ENCODE measurements at places on chromosomes 13 and 19.

DNA sequence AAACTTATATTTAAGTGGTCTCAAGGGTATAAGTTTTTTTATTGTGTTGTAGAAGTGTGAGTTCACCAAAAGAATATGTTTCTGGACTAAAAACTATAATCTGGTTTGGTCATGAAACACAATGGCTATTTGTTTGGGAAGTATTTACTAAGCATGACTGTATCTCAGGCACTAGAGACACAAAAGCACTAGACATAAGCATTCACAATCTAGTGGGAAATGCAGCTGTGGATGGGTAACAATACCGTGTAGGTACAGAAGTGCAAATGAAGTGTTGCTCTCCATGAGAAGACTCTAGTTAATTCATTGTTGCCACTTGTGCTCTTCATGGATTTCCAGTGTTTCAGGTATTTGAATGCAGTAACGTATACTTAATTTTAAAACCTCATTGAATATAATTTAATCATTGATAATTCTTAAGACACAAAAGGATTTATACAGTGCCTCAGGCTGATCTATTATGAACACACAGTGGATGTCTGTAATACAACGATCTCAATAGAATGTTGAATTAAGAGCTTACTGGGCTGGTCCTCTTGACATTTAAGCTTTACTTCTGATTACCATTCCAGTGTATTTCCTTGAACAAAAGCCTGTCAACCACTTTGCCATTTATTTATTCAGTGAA lies 50.9 kb downstream of the TPT1 start:
- no peaks in the 10 kb centered on the region for H3K27me3 ChIP-seq
- peaks cover 6% of the 10 kb centered on the region for H3K4me1 ChIP-seq
- H3K27ac ChIP-seq = no peak overlapping the region
- peaks cover 6% of the 10 kb centered on the region for H3K36me3 ChIP-seq
- no peak for DNase-seq

GRCh38 chr13:100859861-100860260 lies 185.3 kb upstream of the TMTC4 start:
- H3K27me3 ChIP-seq = peaks cover 2% of the 10 kb centered on the region
- DNase-seq = no peak
- no peaks in the 10 kb centered on the region for H3K36me3 ChIP-seq
- H3K4me1 ChIP-seq = no peaks in the 10 kb centered on the region

GRCh38 chr13:52165411-52165810 lies 6.0 kb upstream of the NEK3 start:
- no peak for DNase-seq
- H3K27me3 ChIP-seq = no peaks in the 10 kb centered on the region
- H3K4me3 ChIP-seq = no peak overlapping the region
- H3K36me3 ChIP-seq = peaks cover 14% of the 10 kb centered on the region
- no peak overlapping the region for H3K27ac ChIP-seq

- DNase-seq = no peak
- H3K36me3 ChIP-seq = peaks cover 2% of the 10 kb centered on the region
- H3K4me3 ChIP-seq = no peak overlapping the region
Observed at GRCh38 chr13:114029866-114030625, 56.2 kb upstream of the C13orf46 start.

DNA sequence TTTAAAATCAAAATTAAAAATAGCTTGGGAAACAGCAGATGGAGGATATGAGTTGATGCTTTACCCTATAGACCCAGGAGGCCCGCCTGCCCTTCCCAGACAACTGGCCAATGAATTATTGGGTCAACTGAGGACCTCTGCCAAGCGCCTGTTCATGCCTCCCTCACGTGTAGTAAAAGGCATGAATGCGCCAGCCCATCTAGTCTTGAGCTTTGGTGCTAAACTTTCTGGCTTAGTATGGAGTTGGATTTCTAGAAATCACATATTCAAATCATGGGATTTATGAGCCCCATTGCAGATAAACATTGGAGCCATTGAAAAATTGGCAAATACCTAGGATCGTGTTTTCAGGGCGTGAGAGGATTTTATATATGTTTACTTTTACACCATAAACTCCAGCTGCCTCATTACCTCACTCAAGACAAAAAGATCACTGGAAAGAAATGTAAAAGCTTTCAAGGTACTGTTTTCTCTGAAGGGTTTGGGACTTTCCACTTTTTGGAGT lies 47.1 kb downstream of the COL4A2 start:
- H3K4me3 ChIP-seq = no peak overlapping the region
- no peaks in the 10 kb centered on the region for H3K27me3 ChIP-seq
- peaks cover 7% of the 10 kb centered on the region for H3K36me3 ChIP-seq
- peaks cover 5% of the 10 kb centered on the region for H3K4me1 ChIP-seq

GRCh38 chr19:45402298-45403061 lies 2.4 kb downstream of the PPP1R13L start:
- DNase-seq = peak; percentile 62
- no peak overlapping the region for H3K4me3 ChIP-seq
- no peaks in the 10 kb centered on the region for H3K36me3 ChIP-seq
- peaks cover 33% of the 10 kb centered on the region for H3K27me3 ChIP-seq

- H3K27me3 ChIP-seq = no peaks in the 10 kb centered on the region
- peak overlapping the region; percentile 97 for H3K4me3 ChIP-seq
- peak; percentile 96 for DNase-seq
- peaks cover 20% of the 10 kb centered on the region for H3K4me1 ChIP-seq
- peaks cover 17% of the 10 kb centered on the region for H3K36me3 ChIP-seq
Observed at GRCh38 chr19:41308450-41309179, 1.4 kb upstream of the CCDC97 start.

GRCh38 chr13:29976535-29976934 lies 126.1 kb upstream of the UBL3 start:
- no peaks in the 10 kb centered on the region for H3K36me3 ChIP-seq
- H3K27me3 ChIP-seq = no peaks in the 10 kb centered on the region
- H3K4me3 ChIP-seq = no peak overlapping the region
- H3K4me1 ChIP-seq = no peaks in the 10 kb centered on the region

DNA sequence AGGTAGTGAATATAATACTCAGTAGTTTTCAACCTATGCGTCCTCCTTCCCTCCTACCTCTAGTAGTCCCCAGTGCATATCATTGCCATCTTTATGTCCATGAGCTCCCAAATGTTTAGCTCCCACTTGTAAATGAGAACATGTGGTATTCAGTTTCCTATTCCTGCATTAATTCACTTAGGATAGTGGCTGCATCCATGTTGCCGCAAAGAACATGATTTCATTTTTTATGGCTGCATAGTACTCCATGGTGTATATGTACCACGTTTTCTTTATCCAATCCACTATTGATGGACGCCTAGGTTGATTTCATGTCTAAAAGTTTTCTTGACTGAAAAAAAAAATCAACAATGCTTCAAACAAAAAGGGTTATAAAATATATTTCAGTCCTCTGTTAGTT lies 303.4 kb upstream of the SGCG start:
- H3K27me3 ChIP-seq = no peaks in the 10 kb centered on the region
- H3K4me1 ChIP-seq = peaks cover 3% of the 10 kb centered on the region
- H3K4me3 ChIP-seq = no peak overlapping the region
- H3K27ac ChIP-seq = no peak overlapping the region
- no peak for DNase-seq

GRCh38 chr19:53871454-53871853 lies 3.8 kb downstream of the MYADM start:
- peak overlapping the region; percentile 29 for H3K4me3 ChIP-seq
- no peak for DNase-seq
- H3K27me3 ChIP-seq = no peaks in the 10 kb centered on the region
- peaks cover 29% of the 10 kb centered on the region for H3K4me1 ChIP-seq
- H3K36me3 ChIP-seq = peaks cover 17% of the 10 kb centered on the region
- H3K27ac ChIP-seq = peak overlapping the region; percentile 86

GRCh38 chr13:41916173-41916954 lies 44.5 kb downstream of the VWA8 start:
- no peaks in the 10 kb centered on the region for H3K27me3 ChIP-seq
- no peak overlapping the region for H3K4me3 ChIP-seq
- DNase-seq = no peak
- peaks cover 9% of the 10 kb centered on the region for H3K4me1 ChIP-seq
- H3K36me3 ChIP-seq = peaks cover under 1% of the 10 kb centered on the region

DNA sequence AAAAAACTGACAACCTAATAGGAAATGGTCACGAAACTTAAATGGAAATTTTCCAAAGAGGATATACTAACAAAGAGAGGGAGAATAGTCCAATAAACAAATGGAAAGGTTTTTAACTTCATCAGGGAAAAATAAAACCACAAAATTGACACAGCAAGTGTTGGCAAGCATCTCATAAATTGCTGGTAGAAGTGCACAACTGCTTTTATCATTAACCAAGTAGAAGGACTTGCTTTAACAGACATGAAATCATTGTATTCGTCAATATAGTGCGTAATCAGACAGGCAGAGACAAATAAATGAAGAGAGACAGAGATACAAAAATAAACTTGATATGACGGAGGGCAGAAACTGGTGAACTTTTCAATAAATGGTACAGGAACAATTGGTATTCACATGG lies 7.4 kb downstream of the TGDS start:
- H3K4me3 ChIP-seq = no peak overlapping the region
- H3K36me3 ChIP-seq = peaks cover 33% of the 10 kb centered on the region
- H3K4me1 ChIP-seq = peaks cover 11% of the 10 kb centered on the region
- no peak overlapping the region for H3K27ac ChIP-seq
- H3K27me3 ChIP-seq = no peaks in the 10 kb centered on the region
- DNase-seq = no peak

- H3K36me3 ChIP-seq = no peaks in the 10 kb centered on the region
- DNase-seq = no peak
- H3K27ac ChIP-seq = no peak overlapping the region
- H3K4me1 ChIP-seq = no peaks in the 10 kb centered on the region
- H3K4me3 ChIP-seq = no peak overlapping the region
- H3K27me3 ChIP-seq = peaks cover 3% of the 10 kb centered on the region
Observed at GRCh38 chr19:4077800-4078684, 11.3 kb upstream of the ZBTB7A start.

DNA sequence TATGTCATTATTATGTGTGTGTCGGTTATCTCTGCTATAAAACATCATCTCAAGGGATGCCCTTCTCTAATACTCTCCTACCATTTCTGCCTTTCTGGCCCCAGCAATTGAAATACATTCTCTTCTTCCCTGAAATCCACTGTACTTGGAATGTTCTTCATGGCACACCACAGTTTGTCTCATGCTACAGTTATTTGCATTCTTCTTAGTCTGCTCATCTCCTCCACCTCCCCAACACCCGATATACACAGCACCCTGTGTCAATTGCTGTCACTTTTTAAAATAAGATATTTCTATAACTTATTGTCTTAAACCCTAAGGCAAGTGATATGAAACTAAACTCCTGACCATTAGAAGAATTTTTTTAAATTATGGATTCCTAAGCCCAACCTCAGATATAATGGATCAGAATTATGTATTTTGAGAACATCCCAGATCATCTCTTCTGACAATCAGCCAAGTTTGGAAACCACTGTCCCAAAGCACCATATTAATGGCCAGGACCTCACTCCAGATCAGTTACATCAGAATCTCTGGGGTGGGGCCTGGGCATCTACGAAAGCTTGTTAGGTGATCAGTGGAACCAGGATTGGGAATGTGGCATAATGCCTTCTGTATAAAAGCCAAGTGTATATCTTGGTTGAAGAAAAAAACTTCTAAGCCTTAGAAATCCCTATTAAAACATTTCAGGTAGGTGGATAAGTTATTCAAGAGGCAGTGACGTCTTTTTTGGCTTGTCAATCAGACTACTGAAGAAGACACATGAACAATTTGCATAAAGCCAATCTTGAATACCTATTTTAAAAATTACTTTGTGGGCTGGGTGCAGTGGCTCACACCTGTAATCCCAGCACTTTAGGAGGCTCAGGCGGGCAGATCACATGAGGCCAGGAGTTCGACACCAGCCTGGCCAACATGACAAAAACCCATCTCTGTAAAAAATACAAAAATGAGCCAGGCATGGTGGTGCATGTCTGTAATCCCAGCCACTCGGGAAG lies 30.0 kb upstream of the KBTBD7 start:
- peaks cover 7% of the 10 kb centered on the region for H3K36me3 ChIP-seq
- H3K27ac ChIP-seq = no peak overlapping the region
- H3K27me3 ChIP-seq = no peaks in the 10 kb centered on the region
- peaks cover 4% of the 10 kb centered on the region for H3K4me1 ChIP-seq
- DNase-seq = no peak

DNA sequence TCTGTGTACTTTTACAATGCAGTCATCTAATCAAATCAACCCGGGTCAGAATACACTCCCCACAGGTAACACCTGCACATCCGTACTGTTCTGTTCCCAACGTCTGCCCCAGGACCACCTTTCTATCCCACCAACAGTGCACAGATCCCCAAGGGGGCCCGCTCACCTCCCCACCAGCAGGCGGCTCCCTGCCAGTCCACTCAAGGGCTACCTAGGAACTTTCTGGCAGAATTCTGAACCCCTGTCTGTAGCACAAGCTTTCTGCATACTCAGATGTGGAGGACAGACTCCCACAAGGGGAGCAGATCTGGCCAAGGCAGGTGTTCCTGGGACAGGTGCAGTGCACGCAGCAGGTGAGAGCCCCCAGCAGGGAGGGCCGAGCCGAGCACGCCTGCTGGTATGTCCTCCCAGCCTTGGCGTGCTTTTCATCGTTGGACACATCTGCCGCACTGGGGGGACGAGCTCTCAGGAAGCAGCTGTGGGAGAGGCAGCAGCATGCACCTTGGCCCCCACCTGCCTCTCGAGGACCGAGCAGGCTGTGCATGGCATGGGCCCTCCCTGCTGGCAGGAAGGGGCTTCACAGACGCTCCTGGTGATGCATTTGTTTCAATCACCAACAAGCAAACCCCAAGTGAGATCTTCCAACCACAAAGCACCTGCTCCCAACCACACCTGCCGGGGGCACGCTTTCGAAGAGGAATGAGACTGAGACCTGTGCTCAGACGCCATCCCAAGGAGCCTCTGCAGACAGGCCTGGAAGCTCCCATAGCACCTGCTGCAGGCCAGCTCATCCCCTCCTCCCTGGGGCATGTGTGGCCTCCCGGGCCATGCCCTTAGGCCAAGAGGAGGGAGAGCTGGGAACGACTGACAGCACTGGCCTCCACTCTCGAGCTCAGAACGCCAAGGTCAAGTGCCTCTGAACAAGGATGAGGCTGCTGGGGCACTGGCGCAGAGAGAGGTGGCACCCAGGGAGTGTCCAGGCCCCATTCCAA lies 35.9 kb downstream of the RAB20 start:
- no peak overlapping the region for H3K4me3 ChIP-seq
- peaks cover 14% of the 10 kb centered on the region for H3K4me1 ChIP-seq
- no peak overlapping the region for H3K27ac ChIP-seq
- no peak for DNase-seq
- no peaks in the 10 kb centered on the region for H3K27me3 ChIP-seq

All from progenitor cell of endocrine pancreas (in vitro differentiated cells).